ENCODE measurements at places on chromosomes 5 and 9.

DNA sequence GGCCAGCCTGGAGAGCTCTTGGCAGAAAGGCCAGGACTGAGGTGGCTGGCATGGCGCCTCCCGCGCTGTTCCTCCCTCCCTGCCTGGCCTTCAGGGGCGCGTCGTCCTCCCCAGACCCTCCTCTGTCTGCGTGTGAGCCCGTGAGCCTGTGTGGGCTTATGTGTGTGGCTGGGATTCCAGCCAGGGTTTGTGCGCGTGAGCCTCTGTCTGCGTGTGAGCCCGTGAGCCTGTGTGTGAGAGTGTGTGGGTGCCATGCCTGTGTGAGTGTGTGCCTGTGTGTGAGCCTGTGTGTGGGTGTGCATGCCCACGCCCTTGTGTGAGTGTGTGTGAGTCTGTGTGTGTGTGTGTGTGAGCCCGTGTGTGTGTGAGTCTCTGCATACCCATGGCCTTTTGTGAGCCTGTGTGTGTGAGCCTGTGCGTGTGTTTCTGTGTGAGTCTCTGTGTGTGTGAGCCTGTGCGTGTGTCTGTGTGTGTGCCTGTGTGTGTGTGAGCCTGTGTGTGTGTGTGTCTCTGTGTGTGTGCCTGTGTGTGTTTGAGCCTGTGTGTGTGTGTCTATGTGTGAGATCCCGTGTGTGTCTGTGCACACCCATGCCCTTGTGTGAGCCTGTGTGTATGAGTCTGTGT lies 13.0 kb downstream of the RXRA start:
- DNase-seq: no peak

DNA sequence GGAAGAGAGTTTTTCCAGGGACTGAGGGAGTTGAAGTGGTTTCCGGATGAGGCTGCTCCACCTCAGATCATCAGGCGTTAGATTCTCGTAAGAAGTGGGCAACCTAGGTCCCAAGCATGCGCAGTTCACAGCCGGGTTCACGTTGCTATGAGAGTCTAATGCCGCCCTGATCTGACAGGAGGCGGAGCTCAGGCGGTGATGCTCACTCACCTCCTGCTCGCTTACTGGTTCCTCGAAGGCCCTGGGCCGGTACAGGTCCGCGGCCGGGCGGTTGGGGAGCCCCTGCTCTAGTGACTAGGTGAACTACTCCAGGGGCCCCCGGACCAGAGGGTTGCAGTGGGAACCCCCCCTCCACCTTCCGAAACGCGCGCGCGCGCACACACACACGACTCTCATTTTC lies 997 bp upstream of the RNF130 start:
- DNase-seq: no peak

GRCh38 chr5:10562201-10563109 lies 1.4 kb upstream of the ANKRD33B start:
- DNase-seq: no peak

- DNase-seq: no peak
These were observed 61.9 kb downstream of the NSD1 start for GRCh38 chr5:177195307-177195952.

DNA sequence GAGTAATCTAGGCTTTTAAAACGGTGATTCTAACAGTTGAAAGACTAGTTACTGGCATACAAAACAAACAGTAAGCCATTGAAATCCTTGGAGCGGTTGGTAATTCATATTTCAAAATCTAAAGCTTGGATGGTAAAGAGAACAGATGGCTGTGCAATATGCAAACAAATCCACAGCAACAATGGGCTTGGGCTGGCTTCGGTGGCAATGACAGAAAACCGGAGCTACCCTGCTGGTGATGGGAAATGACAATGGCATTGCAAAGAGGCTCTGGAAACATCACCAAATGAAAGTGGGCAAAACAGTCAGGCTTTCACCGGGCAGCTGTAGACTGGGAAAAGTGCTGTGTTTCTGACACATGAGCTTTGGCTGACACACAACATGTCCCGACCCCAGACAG lies 42.2 kb downstream of the MED27 start:
- DNase-seq: no peak

- no peak for DNase-seq
These were observed 41.7 kb downstream of the ACTL7B start for GRCh38 chr9:108813951-108814601.

- no peak for DNase-seq
These were observed 593.9 kb upstream of the GRAMD2B start for GRCh38 chr5:125829349-125829748.

DNA sequence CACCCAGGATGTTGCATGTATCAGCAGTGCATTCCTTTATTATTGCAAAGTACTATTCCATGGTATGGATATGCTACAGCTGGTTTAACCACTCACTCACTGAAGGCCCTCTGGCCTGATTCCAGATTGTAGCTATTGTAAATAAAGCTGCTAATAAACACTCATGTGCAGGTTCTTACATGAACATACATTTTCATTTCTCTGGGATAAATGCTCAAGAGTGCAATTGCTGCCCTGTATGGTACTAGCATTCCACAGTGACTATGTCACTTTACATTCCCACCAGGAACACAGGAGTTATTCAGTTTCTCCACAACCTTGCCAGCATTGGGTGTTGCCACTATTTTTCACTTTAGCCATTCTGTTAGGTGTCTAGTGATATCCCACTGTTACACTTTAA lies 267.6 kb downstream of the SPOCK1 start:
- DNase-seq: no peak

GRCh38 chr9:82320566-82320965 lies 332.0 kb downstream of the SPATA31D1 start:
- DNase-seq: no peak

DNA sequence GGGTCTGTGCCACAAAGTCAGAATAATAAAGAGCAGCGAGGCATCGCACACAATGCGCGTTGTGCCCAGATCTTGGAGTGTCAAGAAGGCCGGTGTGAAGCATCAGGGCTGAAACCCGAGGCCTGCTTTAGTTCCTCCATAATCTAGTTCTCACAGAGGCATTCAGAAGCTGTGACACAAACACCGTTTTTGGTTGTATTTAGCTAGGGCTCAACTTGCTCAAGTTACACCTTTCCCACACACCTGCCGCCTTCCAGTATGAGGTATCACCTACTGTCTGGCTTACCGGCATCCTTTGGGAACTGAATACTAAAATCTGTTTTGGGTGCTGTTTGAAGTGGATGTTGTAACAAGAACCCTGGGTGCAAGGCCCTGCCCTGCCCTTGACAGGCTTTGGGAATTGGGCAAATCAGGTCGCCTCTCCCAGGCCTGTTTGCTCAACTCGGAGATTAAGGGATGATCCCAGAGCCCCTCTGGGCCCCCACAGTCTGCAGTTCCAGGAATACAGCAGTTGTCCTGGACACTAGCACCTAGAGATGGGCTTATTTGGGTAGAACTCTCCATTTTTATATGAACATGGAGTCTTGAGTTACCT lies 27.0 kb downstream of the SLC25A25 start:
- no peak for DNase-seq

GRCh38 chr5:1151316-1151715 lies 39.5 kb upstream of the SLC12A7 start:
- no peak for DNase-seq

DNA sequence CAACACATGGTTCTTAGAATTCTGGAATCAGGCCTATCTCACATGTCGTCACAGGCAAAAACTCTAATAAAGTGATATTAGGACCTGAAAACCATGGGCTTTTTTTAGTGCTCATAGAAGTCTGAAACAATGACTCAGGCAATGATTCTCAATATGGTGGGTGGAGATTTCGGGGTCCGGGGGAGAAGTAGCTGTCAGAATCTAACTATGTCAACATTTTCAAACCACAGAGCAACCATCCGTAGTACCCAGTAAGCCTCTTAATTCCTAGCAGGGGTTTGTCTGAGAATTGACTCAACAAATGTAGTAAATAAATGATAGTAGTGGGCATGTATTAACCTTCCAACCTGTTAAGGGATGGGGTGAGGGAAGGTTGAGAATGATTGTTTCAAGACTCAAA lies 2.6 kb downstream of the AMACR start:
- no peak for DNase-seq

DNA sequence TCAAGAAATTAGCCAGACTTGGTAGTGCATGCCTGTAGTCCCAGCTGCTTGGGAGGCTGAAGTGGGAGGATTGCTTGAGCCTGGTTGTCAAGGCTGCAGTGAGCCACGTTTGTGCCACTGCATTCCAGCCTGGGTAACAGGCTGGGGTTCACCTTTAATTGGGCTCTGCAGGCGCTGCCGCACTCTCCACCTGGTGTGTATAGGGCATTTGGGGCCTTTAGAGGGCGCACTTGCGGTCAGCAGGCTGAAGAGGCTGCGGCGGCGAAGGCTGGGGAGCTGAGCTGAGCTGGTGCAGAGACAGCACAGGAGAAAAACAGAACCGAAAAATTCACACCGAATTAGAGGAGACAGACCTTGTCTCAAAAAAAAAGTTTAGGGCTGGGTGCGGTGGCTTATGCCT lies 31.2 kb downstream of the CDK7 start:
- DNase-seq: no peak

GRCh38 chr5:180816608-180817534 lies 14.3 kb upstream of the MGAT1 start:
- no peak for DNase-seq
